GM12891 (cell line): ENCODE measurements at places on chromosomes 6 and 20.
A peak's percentile ranks its signal among the peaks of the same experiment; 100 is the strongest.

DNA sequence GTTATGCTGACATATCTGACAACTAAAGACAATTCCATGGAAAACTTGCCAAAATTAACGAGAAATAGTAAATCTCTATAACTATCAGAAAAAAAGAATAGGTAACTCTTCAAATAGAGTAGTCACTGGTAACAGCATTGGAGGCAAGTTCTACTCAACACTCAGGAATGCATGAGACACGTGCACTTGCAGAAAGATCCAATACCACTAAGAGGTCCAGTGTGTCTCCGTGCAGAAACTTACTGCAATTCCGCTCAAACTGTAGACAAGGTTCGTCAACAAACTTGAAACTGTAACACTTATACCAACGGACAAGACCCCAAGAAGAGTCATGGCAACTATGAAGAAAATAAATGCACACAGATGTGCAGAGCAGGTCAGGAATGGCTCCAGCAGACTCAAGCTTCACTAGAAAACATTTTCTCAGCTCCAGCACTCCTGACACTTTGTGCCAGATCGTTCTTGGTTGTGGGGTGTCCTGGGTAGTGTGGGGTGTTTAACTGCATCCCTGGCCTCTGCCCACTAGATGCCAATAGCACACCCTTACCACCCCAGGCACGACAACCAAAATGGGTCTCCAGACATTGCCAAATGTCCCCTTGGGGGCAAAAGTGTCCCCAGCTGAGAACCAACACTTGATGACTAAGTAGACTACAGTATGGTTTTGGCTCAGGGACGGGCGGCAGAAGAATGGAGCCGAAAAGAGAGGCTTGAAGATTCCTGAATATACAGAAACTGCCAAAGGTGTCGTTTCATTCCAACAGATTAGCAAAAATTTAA is 134.8 kb downstream of the DTNBP1 start:
- DNase-seq = no peak

- no peak for DNase-seq
Measured at GRCh38 chr20:38267296-38267695, 6.8 kb upstream of the KIAA1755 start.

- no peak for DNase-seq
Measured at GRCh38 chr6:2440516-2440915, 195.1 kb upstream of the GMDS start.

DNA sequence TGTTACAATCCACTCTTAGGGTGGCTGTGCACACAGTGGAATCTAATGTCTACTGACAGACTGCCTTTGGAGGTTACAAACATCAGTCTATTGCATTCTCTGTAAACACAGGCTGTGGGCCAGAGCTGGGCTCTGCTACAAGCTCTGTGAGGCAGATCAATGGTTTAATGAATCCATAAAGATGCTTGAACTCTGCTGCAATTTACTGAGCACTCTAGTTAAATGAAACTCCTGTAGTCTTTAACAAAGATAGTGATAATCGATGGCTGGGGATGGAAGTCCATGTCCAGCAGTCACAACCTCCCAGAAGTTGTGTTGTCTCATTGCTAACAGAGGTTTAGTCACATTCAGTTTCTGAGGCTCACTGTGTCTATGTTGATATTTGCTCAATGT is 50.5 kb downstream of the SOBP start:
- no peak for DNase-seq

GRCh38 chr6:4125933-4126864 is 9.2 kb downstream of the ECI2 start:
- DNase-seq = no peak

GRCh38 chr6:18496462-18496861 is 109.3 kb downstream of the RNF144B start:
- no peak for DNase-seq

- DNase-seq = no peak
Measured at GRCh38 chr20:58776109-58776508, 74.6 kb downstream of the GNAS-AS1 start.

DNA sequence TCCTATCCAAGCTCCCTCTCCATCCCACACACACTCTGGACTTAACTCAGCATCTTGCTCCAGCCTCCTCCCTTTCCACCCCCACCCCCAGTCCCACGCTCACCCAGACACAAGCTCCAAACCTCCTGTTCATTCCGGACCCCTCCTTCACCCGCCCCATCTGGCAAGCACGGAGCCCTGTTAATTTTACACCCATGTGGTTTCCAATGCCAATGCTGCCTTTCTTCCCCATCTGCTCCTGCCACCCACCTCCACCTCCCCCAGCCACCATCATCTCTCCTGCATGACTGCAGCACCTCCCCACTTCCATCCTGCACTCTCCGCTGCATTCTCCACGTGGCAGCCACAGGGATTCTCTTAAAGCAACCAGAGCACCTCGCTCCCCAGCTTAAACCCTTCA is 9.9 kb upstream of the CDK5RAP1 start:
- no peak for DNase-seq

DNA sequence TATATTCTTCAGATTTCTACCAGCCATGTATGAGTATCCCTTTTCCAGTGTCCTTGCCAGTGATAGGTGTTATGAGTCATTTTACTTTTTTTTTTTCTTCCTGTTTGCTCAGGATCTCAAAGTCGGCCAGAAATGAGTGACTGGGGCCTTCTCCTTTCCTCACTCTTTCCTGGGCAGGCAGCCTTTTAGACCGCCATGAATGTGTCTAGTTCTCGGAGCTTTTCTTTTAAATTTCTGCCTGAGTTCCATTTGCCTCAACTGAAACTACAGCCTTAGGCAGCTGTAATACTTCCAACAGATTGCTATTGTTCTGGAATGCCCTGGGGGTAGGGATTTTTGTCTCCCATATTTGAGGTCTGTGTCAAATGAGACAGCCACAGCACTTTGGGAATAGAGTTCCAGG is 83.7 kb downstream of the STXBP5 start:
- DNase-seq = no peak

- DNase-seq = no peak
Measured at GRCh38 chr6:113522376-113522775, 334.8 kb upstream of the MARCKS start.

GRCh38 chr6:111559188-111560097 is 46.2 kb downstream of the TRAF3IP2 start:
- DNase-seq = no peak

GRCh38 chr6:161922631-161923119 is 648.8 kb upstream of the AGPAT4 start:
- no peak for DNase-seq

DNA sequence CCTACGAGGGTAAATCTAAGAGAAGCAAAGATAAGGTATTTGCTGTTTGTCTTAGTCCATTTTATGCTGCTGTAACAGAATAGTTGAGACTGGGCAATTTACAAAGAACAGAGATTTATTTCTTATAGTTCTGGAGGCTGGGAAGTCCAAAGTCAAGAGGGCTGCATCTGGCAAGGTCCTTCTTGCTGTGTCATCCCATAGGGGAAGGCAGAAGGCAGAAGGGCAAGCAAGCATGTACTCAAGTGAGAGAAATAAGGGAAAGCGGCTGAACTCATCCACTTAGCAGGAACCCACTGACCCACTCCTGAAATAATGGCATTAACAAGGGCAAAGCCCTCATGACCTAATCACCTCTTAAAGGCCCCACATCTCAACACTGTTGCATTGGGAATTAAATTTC is 102.7 kb downstream of the AGPAT4 start:
- no peak for DNase-seq

DNA sequence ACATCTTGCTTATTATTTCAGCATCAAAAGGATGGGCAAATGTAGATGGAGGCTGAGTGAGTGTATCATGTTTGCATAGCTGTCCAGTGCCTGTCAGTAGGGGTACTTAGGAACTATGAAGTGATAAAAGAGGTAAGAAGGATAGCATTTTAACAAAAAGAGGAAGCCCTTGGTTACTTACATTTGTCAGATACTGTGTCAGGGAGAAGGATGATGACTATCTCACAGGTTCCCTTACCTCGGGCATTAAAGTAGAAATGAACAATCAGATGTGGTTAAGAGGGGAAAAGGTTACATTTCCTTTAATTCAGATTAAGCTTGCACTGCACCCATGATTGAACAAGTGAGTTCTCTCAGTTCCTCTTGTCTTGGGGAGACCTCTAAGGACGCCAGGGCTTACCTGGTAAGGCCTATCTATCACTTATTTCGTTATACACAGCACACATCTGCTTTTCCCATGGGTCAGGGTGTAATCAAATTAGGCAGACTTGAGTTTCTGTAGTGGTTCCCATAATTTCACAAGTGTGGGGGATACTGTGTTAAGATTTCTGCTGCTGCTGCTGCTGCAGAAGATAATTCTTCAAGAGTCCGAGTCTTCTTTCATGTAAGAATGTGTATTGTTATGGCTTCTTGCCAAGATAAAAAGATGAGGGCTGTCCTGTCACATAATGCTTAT is 4.5 kb downstream of the FOXO3 start:
- peak; percentile 24 for DNase-seq

DNA sequence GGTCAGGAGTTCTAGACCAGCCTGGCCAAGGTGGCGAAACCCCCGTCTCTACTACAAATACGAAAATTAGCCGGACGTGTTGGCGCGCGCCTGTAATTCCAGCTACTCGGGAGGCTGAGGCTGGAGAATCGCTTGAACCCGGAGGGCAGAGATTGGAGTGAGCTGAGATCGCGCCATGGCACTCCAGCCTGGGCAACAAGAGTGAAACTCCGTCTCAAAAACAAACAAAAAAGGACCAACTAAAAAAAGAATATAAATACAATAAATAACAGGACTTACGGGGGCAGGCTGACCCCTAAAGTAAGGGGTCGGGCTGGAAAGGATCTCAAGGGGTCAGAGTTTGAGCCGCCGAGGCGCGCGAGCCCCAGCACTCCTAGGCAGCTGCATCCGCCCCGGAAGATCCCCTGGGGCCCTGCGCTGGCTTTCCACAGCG is 509 bp upstream of the TPD52L2 start:
- DNase-seq = no peak

GRCh38 chr20:4491643-4492042 is 230.1 kb upstream of the PRND start:
- DNase-seq = no peak

DNA sequence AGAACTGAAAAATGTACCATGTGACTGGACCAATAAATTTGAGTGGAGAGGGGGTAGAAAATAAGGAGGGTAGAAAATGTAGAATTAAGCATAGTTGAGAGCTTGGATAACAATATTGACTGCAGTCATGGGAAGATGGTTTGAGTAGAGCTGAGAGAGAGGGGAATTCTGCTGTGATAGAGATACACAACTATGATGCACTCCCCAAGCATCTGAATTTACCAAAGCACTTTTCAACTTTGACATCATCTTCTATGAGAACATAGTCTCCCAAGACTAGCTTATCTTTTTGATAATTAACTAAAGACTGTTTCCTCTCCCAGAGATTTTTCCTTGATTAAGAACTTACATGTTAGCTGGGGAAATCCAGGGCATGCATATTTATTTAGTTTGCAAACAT is 103.1 kb downstream of the TNFRSF21 start:
- no peak for DNase-seq

- no peak for DNase-seq
Measured at GRCh38 chr6:133767357-133767970, 121.4 kb upstream of the TCF21 start.

DNA sequence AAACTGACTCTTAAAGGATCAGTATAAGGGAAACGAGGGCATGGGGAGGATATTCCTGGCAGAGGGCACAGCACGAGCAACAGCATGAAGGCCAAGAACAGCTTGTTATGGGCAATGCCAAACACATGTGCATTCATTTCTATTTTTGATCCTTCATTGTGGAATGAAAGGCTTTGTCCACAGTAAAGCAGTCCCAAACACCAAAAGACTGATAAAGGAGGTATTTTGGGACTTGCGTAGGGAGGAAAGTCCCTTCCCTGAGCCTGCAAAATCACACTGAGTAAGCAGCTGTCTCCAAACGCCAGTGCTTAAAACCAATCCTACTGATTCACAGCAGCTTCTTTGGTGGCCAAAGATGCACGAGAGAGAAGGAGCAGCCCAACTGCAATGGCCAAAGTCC is 138.2 kb downstream of the UNC5CL start:
- DNase-seq = no peak

GRCh38 chr6:137754866-137755265 is 112.2 kb upstream of the TNFAIP3 start:
- no peak for DNase-seq

- no peak for DNase-seq
Measured at GRCh38 chr6:168417679-168418557, 23.1 kb upstream of the SMOC2 start.

- DNase-seq = no peak
Measured at GRCh38 chr20:55417836-55418235, 587.5 kb downstream of the CBLN4 start.

- DNase-seq = no peak
Measured at GRCh38 chr6:56572788-56573471, 69.8 kb downstream of the DST start.

DNA sequence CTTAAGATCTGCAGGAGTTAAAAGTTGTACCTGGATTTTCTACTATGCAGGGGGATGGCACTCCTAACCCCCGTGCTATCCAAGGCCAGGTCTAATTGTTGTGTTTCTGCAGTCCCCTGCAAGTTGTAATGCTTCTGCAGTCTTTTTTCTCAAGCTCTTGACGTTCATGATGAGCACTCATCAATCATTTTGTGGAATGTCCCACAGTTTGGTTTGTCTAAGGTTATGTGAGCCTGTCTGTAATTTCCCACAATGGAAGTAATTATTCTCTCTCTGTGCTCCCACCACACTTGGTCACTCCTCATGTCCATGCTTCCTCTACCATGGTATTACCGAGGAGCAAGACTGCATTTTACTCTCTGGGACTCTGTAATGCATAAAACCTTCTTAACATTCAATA is 107.6 kb upstream of the SSTR4 start:
- DNase-seq = no peak

DNA sequence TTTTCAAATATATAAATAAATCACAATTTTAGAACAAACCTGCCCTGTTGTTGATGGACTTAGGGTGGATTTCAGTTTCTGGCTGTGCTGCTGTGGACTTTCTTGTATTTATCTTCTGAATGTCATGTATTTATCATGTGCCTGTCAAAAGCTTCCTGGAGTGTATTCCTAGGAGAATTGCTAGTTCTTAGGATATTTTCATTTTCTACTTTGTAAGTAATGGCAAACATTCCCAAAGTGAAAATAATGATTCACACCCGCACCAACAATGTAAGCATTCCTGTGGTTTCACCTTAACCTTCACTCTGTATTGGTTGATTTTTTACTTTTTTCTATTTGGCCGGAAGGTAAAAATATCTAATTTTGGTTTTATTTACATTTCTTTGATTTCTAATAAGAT is 387.8 kb downstream of the SMOC2 start:
- DNase-seq = no peak

DNA sequence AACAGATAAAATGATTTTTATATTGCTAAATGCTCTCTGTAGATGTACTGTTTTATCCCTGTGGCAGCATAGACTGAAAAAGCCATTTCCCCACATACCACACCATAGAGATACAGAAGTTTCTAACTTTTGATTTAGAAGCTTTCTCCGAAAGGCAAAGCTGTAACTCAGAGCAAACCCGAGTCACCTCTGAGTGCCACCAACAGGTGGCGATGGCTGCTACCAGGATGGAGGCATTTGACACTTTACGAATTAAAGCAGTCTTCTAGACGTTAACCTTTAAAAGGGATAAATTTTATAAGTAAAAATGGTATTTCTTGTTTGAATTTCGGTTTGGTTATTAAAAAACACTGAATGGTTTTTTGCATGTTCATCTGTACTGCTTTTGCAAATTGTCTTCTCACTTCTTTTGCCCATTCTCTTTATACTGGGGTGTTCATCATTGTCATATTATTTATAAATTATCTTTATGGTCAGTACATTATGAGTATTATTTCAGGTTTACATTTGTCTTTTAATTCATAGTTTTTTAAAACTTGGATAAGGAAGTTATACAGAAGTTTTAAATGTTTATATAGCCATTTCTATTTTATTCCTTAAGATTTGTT is 201.0 kb upstream of the CEP162 start:
- no peak for DNase-seq

GRCh38 chr6:68054756-68055155 is 580.3 kb upstream of the ADGRB3 start:
- no peak for DNase-seq
